ENCODE measurements at places on chromosomes 4 and X.

- no peak for DNase-seq
Observed at GRCh38 chrX:136652822-136653723, 5.1 kb downstream of the CD40LG start.

- no peak for DNase-seq
Observed at GRCh38 chrX:65253817-65254216, 277.6 kb upstream of the ZC4H2 start.

- DNase-seq = no peak
Observed at GRCh38 chrX:110318664-110318968, 731 bp upstream of the AMMECR1 start.

GRCh38 chr4:94168321-94168720 lies 39.3 kb upstream of the SMARCAD1 start:
- DNase-seq = no peak

DNA sequence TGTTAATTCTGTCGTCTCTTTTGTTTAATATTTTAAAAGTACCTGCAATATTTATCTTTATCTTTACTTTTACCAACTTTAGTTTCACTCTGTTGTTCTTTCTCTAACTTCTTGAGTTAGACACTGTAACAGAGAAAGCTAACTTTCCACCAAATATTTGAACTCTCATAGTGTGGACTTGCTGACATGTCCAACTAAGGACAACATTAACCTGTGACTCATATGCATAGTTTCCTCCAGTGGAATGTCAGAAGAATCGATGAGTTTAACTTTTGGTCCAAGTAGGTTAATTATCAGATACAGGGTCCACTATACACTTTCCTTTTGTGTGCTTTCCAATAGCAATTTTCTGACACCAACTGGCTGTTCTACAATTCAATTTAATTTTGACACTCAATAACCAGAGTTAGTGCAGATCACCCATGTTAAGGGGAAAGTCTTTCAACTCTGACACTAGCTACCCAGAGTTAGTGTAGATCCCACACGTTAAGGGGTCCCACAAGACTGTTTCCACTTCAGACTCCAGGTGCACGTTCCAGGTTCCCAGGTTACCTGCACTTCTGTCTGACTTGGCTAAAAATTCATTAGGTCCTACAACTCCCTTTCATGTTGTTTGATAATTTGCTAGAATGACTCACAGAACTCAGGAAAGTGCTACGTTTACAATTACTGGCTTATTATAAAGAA lies 559.0 kb upstream of the AMOT start:
- DNase-seq = no peak

Measured in frontal cortex (tissue), 4 donors.